ENCODE measurements at places on chromosomes 6 and 20.

- peak; percentile 29 for DNase-seq
These were observed 14.9 kb upstream of the TTPAL start for GRCh38 chr20:44460795-44461141.

- DNase-seq, result no peak
These were observed 100.1 kb downstream of the MYB start for GRCh38 chr6:135281227-135281626.

GRCh38 chr6:32622545-32623401, 14.4 kb upstream of the HLA-DQA1 start:
- peak; percentile 47 for DNase-seq

DNA sequence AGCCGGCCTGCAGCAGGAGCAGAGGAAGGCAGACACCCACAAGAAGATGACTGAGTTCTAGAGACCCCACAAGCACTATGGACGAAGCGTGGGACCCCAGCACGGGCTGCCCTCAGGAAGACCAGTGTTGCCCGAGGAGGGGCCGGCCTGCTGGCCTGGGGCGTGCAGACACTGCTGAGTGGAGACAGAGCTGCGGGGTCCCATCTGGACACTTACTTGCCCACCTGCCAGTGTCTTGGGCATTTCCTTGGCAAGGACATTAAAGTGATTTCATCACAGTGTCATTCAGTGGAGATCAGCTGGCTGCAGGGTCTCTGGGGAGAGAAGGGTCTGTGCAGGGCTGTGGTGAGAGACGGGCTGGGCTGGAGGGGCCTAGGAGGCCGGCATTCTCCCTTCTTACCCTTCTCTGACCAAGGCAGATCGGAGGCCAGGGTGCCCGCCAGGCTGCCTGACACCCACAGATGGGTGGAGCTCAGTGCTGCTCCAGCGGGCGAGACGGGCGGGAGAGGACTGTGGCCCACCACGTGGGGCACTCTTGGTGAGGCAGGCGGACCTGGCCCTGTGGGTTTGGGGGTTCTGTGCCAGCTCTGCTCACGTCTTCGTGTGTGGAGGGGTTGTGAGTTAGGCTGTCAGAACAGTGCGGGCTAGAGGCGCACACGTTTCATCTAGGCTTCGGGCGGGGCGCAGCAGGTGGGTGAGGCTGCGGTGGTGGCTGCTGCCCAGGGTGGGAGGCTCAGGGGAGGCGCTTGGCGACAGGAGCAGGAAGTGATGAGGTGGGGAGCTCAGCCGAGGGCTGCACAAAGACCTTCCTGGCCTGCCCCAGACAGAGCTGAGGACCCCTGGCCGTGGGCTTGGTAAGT, at the start of gene LIME1:
TSS of gene LIME1 (plus strand) at position 806 of the 860 bp plus-strand sequence. CDS start 886 bp downstream, outside the sequence.
- no peak for DNase-seq

- DNase-seq, result no peak
These were observed 40.5 kb downstream of the SLC22A1 start for GRCh38 chr6:160162030-160162566.

DNA sequence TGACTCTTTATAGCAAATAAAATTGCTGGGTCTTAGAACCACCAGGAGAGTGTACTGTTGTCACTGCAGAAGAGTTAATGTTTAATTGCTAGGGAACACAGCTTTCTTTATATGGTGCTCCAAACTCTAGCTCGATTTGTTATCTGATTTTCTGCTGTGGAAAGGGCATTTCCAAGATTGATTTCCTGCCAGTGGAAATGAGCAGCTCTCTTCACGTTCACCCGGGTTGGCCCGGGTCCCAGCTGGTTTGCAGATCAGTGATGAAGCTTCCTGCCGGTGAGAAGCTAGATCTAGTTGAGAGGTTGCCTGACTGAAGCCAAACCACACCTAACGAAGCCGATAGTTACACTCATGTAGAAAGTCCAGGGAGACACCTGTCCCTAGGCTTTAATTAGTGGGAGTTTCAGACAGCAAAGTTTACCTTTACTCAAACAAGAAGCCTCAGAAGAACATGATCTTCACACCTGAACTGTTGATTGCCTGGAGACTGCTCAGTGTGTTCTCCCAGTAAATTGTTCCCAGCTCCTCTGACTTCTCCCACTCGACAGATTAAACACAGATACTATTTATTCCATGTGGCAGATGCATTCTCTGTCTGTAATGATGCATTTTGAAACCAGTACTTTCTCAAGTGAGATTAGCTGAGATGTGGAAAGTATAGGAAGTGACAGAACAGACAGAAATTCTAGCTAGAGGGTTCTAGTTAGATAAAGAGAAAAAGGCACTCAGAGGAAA, 27.8 kb downstream of the PAQR8 start:
- peak; percentile 60 for DNase-seq

DNA sequence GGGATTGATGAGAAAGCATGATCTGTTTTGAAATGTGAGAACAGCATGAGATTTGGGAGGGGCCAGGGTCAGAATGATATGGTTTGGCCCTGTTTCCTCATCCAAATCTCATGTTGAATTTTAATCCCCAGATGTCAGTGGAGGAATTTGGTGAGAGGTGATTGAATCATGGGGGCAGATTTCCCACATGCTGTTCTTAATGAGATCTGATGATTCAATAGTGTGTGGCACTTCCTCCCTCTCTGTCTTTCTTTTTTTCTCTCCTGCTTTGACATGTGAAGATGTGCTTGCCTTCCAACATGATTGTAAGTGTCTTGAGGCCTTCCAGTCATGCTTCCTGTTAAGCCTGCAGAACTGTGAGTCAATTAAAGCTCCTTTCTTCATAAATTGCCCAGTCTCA, 1060.3 kb upstream of the CITED2 start:
- peak; percentile 83 for DNase-seq

GRCh38 chr6:163695414-163695864, 280.9 kb downstream of the QKI start:
- no peak for DNase-seq

DNA sequence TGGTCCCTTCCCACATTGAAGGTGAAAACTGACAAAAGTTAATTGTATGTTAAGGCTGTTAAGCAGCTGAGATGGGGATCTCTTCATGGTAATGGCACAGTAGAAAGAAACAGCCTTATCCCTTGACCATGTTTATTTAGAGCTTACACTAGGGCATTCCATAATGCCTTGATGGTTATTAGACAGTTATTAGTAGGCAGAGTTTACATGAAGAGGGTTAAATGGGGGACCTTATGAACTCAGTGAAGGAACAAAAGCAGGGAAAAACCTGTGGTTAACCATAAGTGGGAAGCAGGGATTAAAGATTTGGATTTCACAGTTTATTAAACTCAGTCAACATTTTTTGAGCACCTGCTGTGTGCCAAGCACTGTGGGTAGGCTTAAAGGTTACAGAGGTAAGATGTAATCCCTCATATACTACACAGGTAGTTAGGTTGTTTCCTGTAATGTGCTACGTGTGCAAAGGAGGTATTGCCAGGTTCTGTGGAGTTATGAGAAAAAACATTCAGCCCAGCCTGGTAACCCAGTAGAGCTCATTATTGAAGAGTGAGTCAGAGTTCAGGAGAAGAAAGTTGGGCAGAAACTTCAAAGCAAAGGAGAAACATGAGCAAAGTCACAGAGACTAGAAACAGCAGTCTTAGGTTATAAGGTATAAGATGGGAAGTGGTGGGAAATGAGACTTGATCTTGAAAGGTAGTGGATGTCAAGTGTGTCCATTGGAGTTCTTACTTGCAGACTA, 32.3 kb upstream of the GNRH2 start:
- DNase-seq, result peak; percentile 30

- DNase-seq, result no peak
These were observed at the start of gene NKX2-2 for GRCh38 chr20:21513881-21514540. NKX2-2 (minus strand) TSS chr20:21514064; CDS start chr20:21513669, 395 bp downstream.

DNA sequence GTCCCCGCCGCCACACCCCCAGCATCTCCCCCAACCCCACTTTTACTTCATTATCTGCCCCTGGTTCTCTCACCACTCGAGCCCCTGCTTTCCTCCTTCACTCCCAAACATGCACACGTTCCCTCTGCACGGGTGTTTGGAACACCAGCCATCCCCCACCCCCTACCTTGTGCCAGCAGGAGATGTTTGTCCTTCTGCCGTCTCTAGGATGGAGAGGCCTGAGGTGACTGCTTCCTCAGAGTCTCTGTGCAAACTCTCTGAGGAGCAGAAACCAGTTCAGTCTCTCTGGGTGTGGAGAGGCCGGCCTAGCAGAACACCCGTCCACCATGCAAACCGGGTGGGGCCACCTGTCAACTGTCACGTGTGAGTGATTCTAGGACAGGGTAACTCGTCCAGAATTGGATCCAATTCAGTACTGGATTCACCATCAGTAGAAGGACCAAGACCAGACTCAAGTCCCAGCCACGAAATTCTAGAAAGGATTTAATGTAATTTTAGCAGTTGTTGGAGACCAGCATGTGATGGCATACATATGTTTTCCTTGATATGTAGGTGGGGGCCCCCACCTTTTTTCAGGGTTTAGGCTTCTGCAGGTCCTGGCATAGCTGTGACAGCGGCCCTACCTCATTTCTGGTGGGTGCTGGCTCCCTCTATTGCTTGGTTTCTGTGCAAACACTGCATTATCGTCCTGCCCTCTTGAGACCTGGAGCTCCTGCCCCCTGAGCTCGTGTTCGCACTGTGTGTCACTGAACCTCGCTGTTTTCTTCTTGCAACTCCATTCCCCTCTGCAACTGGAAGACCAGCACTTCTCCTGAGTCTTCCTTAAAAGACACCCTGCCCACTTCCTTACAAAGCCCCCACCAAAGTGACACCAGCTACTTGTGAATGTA, at the start of gene RAET1E:
TSS of gene RAET1E (minus strand) at position 259 of the 890 bp plus-strand sequence. CDS start 7,212 bp downstream, outside the sequence.
- DNase-seq, result no peak

DNA sequence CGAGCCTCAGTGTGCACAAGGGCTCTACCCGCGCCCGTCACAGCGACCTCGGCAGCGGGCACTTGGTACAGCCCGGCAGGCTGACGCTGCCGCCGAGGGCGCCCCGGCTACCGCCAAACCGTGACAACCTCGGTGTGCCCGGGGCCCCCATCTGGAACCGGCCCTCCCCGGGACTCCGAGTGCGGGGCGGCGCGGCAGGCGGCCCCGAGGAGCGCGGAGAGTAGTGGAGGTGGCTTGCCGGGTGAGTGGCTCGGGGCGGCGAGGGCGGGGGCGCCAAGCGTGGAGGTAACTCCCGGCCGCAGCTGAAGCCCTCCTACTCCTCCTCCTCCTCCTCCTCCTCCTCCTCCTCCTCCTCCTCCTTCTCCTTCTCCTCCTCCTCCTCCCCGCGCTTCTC, at the start of gene ISM1:
TSS of gene ISM1 (plus strand) at position 371 of the 394 bp plus-strand sequence. CDS start 503 bp downstream, outside the sequence.
- DNase-seq, result no peak

DNA sequence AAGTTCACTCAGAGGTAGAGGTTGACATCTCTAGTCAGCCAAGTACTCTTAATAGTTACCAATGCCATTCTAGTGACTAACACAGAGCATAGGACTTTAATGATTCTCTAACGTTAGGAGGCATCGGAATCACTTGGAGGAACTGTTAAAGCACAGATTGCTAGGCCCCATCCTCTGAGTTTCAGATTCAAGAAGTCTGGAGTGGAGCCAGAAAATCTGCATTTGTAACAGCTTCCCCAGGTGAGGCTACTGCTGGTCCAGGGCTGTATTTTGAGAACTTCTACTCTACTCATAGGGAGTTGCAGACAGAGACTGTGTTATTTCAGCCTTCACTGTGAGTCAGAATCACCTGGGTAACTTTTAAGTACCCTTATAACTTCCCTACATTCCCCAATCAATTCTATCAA, 5.7 kb downstream of the LMBRD1 start:
- peak; percentile 21 for DNase-seq

DNA sequence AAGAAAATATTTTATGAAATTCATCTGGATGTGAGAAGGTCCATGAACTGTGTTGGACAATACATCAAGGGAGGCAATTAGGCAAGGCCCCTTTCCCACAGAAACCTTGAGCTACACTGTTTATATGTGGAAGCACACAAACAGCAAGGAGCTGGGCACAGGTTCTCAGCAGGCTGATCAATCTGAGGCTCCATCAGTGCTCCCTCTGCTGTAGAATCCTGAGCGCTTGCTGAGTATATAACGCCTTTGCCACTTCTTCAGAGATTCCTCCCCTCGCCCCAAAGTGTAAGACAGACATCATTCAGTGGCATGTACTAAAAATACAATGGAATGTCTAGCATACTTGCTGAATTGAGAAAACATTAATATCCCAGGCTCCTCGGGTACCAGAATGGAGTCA, 146.9 kb downstream of the PRKN start:
- DNase-seq, result peak; percentile 16

GRCh38 chr6:32190911-32191677, 1.1 kb upstream of the PBX2 start:
- no peak for DNase-seq

DNA sequence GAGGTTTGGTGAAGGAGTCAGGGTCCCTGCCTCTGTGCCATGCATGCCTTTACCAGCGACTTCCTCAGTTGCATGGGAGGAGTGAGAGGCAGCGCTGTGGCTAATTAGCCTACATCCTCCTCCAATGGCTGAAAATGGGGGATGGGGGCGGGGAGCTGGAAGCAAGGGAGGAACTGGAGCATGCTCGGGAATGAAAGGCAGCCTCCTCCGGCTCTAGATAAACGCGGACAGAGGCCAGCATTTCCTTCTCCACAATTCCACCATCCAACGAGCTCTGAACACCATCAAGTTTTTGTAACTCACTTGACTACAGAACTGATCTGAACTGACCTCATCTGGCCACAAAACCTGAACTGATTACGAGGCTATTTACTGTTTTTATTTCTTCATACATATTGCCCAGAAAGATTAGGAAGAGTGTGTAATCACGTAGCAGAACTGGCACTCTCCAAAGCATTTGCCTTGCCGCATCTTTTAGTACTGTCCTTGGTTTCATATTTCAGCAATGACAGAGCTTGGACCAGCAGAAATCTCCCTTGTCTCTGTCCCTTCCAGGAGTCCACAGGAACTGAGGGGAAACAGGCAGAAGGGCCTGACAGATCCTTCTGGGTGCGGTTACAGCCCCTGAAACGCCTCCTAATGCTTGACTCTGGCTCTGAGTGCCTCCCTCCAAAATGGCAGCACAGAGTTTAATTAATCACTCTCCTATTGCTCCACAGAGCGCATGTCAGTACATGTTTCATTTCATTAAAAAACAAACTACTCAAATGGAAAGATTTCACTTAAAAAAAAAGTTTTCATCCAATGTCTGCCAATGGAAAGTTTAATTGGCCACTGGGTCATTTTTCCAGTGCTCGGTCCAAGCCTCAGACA, 58.2 kb upstream of the TRAF3IP2 start:
- DNase-seq, result peak; percentile 78

GRCh38 chr6:150964765-150965164, 99.3 kb downstream of the MTHFD1L start:
- no peak for DNase-seq

GRCh38 chr20:34715384-34715783, 11.2 kb downstream of the TP53INP2 start:
- DNase-seq, result no peak
